ENCODE measurements at places on chromosomes 13 and 19. TPM values are rescaled to one million over a fixed set of nuclear protein-coding genes. Genes with fewer than 3 reads are reported as not detected.
A peak's percentile ranks its signal among the peaks of the same experiment; 100 is the strongest.

DNA sequence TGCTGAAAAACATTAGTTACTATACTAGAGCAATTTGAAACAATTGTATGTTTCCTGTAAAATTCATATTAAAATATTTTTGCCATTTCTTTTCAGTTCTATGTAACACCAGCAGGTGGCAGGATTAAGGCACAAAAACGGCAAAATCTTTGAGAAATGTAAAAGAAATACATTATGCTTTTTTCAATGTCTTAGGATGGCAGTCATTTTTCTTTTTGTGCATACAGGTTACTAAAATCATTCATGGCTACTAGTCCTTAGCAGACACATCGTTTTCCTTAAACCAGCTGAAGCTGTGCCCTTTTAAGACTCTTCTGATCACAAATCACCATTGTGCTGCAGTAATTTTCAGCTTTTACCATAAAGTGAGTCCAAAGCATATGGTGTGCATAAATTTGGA is 800.7 kb upstream of the SLITRK5 start:
- peak; percentile 0 for DNase-seq

DNA sequence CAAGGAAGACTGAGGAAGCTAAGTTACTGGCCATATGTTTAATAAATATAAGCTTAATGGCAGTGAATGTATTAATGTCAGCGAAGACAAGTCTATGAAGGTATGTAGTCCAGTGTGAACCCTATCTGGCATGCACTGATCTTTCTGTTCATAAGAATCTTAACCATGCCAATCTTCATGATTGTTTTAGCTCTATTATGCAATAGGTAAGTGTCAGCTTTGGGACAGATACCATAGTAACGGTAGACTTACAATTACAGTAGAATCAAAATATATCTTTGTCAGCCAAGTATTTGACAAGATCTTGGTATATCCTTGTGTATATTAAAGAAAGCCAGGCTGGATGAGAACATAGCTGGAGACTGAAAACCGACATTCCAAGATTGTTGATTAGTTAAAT is 428.5 kb downstream of the SPRY2 start:
- no peak for DNase-seq

- peak; percentile 73 for DNase-seq
These were observed 5.0 kb downstream of the ZSCAN5A start for GRCh38 chr19:56309511-56310185.

GRCh38 chr13:22049384-22049783 is 378.5 kb downstream of the FGF9 start:
- no peak for DNase-seq

DNA sequence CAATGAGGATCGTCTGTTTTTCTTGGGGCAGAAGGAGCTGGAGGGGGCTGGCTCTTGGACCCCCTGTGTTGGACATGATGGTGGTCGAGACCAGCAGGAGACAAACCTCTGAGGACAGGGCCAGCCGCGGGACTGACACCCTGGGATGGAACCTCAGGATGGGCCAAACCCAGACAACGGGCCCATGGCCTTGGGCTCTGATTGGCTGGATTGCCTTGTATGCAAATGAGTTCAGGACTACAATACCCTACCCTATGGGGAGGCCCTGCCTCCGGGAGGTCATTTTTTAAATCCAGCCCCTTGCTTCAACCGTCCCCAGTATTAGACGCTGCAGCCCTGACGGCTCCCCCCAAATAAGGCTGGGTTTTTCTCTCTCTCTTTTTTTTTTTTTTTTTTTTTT is 22.0 kb downstream of the SLC5A5 start:
- DNase-seq, result no peak

- no peak for DNase-seq
These were observed 204.9 kb upstream of the KL start for GRCh38 chr13:32811297-32811800.

- DNase-seq, result no peak
These were observed 237.6 kb upstream of the IRS2 start for GRCh38 chr13:110023729-110024644.

DNA sequence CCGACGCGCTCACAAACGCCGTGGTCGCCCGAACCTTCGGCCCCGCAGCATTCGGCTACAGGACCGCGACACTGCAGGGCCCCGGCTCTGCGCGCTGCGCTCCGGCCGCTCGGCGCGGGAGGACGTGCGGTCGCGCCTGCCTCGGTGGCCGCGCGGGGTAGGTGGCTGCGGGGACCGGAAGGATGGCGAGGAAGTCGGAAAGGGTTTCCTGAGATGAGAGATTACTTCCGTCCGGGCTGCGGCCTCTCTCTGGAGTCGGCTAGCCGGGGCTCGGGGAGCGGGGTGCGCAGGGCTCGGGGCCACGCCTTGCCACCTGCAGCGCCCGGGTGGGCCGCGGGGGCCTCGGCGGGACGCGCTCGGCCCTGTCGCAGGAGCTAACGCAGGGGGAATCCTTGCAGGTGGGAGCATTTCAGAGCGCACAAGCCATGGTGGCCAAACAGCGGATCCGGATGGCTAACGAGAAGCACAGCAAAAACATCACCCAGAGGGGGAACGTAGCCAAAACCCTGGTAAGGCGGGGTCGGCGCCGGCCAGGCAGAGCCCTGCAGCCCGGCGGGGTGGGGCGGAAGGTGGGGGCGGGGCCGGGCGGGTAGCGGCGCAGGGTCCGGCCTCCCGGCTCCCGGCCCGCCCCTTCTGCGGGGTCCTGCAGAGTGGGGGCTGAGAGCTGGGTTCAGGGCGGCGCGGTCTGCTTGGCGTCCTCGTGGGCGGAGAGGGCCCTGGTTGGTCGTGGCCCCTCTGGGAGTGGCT is at the start of gene SERP2:
SERP2 (plus strand) TSS at position 224 of the 747 bp plus-strand sequence; CDS start at position 426, 202 bp downstream.
- DNase-seq, result no peak

DNA sequence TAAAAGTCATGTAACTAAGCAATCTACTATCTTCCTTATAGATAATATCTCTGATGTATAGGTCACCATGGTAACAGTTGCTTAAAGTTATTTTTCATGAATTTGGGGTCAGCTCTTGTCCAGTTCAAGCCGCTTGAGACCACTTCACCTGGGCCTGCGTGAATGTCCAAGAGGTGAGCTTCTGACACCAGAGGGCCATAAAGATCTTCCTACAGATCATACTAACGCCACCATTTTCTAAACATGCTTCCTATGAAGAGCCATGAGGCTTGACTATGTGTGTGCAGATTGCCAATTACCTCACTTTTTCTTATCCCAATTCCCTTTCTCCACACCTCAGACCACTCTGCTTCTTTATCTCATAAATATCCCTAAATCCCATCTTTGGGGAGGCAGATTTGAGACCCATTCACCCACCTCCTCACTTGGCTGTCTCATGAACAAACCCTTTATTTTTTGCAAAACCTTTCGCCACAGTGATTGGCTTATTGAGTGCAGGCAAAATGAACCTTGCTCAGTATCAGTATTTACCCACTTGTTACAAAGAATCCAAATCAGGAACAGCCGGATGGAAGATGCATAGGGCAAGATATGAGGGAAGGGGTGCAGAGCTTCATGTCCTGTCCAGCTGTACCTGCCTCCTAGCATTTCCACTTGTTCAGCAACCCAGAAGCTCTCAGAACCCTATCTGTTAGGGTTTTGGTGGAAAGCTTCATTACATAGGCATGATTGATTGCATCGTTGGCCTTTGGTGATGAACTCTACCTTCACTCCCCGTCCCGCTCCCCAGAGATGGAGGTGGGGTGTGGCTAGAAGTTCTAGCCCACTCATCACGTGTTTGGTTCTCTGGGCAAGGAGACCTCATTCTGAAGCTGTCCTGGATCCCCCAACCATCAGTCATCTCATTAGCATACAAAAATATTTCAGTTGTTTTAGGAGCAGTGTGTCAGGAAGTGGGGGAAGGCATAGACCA is 34.2 kb downstream of the FAM187B start:
- no peak for DNase-seq

GRCh38 chr19:11069561-11069960 is 19.7 kb upstream of the LDLR start:
- DNase-seq, result no peak

GRCh38 chr19:36577271-36577996 is 4.3 kb upstream of the ZNF529 start:
- no peak for DNase-seq

DNA sequence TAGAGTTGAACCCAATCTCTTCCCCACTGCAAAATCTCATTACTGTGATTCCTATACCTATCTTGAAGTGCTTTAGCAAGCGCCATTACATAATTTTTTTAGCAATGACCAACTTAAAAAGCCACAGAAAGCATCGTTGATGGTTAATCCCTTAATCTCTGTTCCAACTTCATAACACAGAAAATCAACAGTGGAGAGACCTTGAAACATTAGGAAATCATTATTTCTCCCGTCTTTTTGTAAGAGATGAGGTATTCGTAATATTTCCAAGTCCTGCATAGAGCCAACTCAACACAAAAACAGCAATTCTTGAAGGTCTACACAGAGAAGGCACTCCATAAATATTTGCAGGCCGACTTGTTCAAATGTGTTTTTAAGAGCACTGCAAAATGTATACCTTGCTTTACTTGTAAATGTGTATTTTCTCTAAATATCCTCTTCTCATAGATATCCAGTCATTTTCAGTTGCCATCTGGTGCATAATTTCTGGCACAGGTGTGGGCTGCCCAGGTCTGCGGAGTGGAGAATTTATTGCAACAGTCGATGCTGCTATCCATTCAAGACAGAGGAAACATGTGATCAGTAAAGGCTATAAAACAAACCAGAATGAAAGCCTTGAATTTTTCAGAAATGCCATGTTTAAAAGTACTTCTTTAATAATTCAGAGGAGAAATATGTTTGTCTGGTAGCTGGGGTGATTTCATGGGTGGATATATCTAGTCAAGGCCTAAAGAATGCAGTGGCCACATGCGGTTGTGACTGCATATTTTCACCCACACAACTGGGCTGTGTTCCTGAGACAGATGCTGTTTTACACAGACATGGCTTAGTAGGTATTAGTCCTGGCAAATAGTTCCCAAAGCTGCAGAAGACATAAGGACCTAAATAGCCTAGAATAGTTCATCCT is 234.3 kb upstream of the STARD13 start:
- DNase-seq, result no peak

- DNase-seq, result no peak
These were observed 16.1 kb upstream of the SIGLEC6 start for GRCh38 chr19:51547397-51548212.

Gene PSG3
- not detected for total RNA-seq

Gene FSD1
- total RNA-seq, result 1.9 TPM

Gene PLPP2
- total RNA-seq, result 126 TPM

Gene CD37
- not detected for total RNA-seq

Gene SULT2A1
- not detected for total RNA-seq

Gene CAPS
- total RNA-seq, result 45.7 TPM

Gene FLT3LG
- total RNA-seq, result 7.1 TPM

Gene OPA3
- total RNA-seq, result 17.1 TPM
